ENCODE measurements at places on chromosomes 12 and 14. TPM values are rescaled to one million over a fixed set of nuclear protein-coding genes. Genes with fewer than 3 reads are reported as not detected.

GRCh38 chr12:127268213-127268612 lies 998.8 kb upstream of the TMEM132C start:
- H3K27ac ChIP-seq, result no peak overlapping the region
- H3K4me1 ChIP-seq, result no peaks in the 10 kb centered on the region
- DNase-seq, result no peak
- no peaks in the 10 kb centered on the region for H3K27me3 ChIP-seq

The PRPH gene
- not detected for total RNA-seq

- H3K27me3 ChIP-seq, result no peaks in the 10 kb centered on the region
- no peak for DNase-seq
- H3K36me3 ChIP-seq, result no peaks in the 10 kb centered on the region
- H3K4me3 ChIP-seq, result no peak overlapping the region
Measured at GRCh38 chr14:29821242-29821641, 106.4 kb downstream of the PRKD1 start.

- H3K4me3 ChIP-seq, result no peak overlapping the region
- no peaks in the 10 kb centered on the region for H3K36me3 ChIP-seq
- H3K27ac ChIP-seq, result no peak overlapping the region
- H3K4me1 ChIP-seq, result no peaks in the 10 kb centered on the region
- no peaks in the 10 kb centered on the region for H3K27me3 ChIP-seq
Measured at GRCh38 chr12:9404031-9404430, 195.8 kb upstream of the PZP start.

All from Peyer's patch (tissue), 4 donors.